ENCODE measurements at places on chromosomes 3 and 15.

- ATAC-seq, result no peak
Observed at GRCh38 chr3:36600404-36600803, 163.9 kb downstream of the DCLK3 start.

DNA sequence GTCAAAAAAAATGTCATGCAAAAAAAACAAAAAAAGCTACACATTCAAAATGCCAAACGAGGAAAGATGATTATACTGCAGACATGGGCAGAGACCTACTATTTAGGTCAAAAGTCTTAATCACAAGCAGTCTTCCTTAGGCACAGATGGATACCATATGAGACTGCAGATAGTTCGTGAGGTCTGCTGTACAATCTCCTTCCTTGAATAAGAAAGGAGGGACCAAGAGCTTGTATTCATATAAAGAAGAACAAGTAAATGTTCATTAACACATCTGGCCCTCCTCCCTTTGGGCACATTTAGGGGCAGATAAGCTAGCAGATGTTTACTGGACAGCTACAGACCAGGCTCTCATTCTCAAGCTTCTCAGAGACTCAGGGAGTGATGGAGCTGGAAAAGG, 45.3 kb downstream of the ANXA2 start:
- ATAC-seq, result no peak

DNA sequence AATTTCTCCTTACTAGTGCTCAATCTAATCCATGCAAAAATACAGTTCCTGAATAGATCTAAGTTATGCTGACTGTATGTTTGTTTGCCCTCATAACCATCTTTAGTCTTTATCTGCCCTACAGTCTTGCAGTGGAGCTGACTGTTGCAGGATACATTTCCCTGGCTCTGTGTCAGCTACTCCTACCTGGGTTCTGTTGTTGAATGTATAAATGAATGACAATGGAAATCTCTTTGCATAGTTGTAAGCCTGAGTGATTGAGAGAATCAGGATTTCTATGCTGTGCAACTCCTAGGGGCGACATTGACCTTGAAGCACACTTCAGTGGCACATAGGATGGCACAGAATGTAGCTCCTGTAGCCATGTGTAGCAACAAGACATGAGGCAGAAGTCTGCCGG, 16.0 kb upstream of the ZBBX start:
- ATAC-seq, result no peak

DNA sequence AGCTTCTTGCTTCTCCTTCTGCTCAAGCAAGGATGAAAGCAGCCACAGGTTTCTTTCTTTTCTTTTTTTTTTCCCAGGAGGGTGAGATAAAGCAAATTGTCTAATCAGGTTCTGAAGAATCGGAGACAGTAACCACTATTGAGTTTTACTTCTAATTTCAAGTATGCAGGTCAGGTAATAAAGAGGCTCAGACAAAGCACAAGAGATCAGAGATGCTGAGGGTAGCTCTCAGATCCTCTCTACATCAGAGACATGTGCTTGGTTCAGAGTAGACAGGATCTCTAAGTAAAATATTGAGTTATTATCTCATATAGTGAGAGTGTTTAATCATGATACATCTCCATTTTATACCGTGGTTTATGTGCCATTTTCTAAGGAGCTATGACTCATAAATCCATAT, 168.5 kb downstream of the NFKBIZ start:
- ATAC-seq, result no peak

DNA sequence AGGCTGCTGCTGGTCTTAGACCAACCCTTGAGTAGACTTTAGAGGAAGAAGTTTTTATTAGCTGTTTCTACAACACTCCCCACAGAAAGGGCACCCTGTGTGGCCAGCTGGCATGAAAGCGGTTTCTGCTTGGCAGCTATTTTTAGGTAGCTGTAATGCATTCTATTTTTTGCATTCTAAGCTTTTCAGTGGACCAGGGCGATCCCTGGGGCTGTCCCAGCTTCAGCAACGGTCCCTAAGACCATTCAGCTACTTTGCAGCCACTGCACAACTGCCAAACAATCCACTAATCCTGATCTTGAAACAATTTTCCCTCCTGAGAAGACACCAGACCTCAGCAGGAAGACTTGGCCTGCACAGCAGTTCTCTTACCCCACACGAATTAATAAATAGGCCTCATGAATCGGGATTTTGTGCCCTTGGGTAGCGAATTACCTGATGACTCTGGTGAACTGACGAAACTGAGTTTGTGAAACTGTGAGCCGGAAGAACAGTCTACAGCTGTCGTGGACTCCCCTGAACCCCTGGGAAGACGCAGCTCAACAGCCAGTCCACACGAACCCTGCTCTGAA, 14.6 kb upstream of the TFRC start:
- peak; percentile 83 for ATAC-seq

DNA sequence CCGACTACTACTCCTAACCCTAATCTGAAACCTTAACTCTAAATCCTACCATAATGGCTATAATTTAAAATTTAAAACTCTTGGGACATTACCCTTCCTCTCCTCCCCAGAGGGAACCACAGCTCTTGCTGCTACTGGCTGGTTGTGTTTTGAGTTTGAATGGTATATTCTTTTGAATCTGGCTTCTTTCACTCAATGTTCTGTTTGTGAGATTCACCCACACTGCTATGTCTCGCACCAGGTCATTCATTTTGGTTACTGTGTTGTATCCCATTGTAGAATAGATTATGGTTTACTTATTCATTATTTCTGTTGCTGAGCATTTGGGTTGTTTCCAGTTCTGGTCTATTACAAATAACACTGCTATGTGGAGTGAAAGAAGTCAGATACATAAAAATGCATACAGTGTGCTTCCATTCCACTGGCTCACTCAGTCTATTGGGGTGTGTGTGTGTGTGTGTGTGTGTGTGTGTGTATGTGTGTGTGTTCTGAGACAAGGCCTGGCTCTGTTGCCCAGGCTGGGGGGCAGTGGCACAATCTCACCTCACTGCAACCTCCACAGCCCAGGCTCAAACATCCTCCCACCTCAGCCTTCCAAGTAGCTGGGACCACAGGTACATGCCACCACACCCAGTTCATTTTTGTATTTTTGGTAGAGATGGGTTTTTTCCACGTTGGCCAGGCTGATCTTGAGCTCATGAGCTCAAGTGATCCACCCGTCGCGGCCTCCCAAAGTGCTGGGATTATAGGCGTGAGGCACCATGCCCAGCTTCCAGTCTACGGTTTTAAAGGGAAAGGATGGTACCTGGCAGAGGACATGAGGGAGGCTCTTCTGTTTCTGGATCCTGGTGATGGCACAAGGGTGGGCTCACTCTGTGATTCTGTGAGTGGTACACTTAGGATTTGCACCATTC, 19.2 kb upstream of the SYNM start:
- peak; percentile 31 for ATAC-seq

- no peak for ATAC-seq
Observed at GRCh38 chr3:129632977-129633376, 26.5 kb upstream of the PLXND1 start.

DNA sequence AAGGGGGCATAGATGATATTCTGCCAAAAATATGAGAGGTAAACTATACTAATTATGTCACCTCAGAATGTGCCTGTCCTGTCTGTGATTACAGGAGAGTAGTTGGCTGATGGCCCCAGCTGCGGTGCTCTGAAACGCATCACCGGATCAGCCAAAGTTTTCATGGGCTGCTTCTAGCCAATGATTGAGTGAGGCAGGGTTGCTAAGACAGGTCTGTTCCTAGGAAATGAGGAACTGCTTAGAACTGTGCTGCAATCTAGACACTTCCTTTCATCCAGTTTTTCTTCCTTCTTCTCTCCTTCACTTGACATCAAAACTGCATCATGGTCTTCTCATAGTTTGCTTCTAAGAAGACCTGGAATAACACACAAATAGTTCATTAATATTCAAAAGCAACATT, 124.0 kb downstream of the KCNH8 start:
- no peak for ATAC-seq

GRCh38 chr15:57948351-57949289, 116.9 kb downstream of the ALDH1A2 start:
- ATAC-seq, result no peak

DNA sequence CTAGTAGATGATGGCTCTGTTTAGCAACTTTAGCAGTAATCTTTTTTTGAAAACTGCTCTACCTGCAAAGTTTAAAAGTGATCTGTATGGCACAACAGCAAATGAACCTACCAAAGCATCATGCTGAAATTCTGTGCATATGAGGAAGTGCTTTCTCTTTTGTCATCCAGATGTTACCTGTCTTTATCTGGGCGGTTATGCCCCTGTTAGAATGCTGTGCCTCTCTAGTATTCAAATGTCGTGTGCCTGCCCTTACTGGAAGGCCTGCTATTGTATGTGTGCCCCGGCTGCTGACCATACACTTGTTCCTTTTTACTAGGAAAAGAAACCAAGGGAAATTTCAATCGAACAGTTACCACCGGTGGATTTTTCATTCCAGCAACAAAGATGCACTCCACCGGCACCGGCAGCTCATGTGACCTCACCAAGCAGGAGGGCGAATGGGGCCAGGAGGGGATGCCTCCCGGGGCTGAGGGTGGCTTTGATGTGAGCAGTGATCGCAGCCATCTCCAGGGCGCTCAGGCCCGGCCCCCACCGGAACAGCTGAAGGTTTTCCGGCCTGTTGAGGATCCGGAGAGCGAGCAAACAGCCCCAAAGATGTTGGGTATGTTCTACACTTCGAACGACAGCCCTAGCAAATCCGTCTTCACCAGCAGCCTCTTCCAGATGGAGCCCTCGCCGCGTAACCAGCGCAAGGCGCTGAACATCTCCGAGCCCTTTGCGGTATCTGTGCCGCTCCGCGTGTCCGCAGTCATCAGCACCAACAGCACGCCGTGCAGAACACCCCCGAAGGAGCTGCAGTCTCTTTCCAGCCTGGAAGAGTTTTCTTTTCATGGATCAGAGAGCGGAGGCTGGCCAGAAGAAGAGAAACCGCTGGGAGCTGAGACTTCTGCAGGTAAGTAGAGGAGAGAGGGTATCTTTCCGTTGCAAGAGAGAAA, 61.6 kb downstream of the TMEM39A start:
- no peak for ATAC-seq
